ENCODE measurements at places on chromosomes 7 and 10.

DNA sequence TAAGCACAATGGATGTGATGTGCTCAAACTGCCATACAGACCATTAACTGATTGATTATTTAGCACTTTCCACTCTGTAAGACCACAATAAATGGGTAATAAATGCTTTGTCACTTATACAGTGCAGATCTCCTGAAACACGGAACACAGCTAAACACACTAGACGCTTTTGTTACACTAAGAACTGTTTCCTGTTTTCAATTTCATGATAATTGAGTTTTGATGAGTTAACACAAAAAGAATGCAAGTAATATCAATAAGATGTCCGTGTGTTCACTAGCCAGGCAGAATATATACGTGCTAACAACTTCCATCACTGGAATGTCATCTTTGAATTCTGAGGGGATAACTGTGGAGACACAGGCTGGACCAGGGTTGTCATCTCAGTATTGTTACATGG, 178.8 kb downstream of the SKAP2 start:
- H3K4me3 ChIP-seq, result no peak overlapping the region
- peaks cover 9% of the 10 kb centered on the region for H3K4me1 ChIP-seq
- no peak for DNase-seq
- no peak overlapping the region for H3K27ac ChIP-seq
- H3K27me3 ChIP-seq, result peaks cover 7% of the 10 kb centered on the region

GRCh38 chr10:119726676-119727261, 919 bp downstream of the INPP5F start:
- peaks cover 3% of the 10 kb centered on the region for H3K36me3 ChIP-seq
- no peak for DNase-seq

DNA sequence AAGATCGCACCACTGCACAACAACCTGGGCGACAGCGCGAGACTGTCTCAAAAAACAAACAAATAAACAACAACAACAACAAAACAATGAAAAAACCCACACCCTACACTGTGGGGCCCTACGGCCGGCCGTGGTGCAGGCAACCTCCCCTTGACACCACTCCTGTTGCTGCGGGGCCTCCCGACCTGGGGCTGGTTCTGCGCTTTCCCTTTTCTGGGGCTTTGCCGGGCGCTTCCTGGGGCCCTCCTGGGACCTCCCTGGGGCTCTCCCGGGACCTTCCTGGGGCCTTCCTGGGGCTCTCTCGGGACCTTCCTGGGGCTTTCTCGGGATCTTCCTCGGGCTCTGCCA, 46.6 kb downstream of the INSIG1 start:
- no peak overlapping the region for H3K4me3 ChIP-seq
- no peak for DNase-seq
- no peaks in the 10 kb centered on the region for H3K36me3 ChIP-seq
- H3K27ac ChIP-seq, result no peak overlapping the region

DNA sequence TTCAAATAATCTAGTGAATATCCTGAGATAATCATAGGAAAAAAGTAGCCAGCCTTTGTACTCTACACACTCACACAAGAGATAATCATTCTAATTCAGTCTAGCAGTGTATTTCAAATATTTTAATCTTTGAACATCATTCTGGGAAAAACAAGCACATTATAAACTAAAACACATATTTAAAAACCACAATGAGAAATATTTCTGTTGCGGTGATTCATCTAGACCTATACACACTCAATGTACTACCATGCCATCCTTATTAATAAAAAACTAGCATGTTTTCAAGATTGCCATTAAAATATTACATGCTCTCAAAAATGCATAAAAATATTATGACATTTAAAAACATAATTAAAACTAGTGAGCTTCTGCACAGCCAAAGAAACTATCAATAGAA, 11.8 kb downstream of the COG5 start:
- H3K27ac ChIP-seq, result no peak overlapping the region
- no peak overlapping the region for H3K4me3 ChIP-seq
- no peak for DNase-seq
- H3K36me3 ChIP-seq, result peaks cover 72% of the 10 kb centered on the region
- H3K4me1 ChIP-seq, result peaks cover 24% of the 10 kb centered on the region

DNA sequence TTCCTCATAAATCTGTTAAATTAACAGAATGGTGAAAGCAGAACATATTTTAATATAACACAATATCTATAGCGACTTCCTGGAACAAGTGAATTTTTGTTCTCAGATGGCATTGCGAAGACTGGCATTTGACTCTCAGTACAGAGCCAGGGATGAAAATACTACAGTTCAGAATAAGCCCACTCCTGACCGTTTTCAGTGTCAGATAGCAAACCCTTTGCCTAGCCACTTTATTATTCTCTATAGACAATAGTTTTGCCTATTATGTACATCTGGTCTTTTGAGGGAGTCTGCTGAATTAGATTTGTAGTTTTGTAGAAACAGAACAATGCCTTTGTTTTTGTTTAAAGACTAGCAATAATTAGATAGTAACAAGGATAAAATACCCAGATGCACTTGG, 2.3 kb downstream of the MINPP1 start:
- H3K27ac ChIP-seq, result no peak overlapping the region
- H3K36me3 ChIP-seq, result peaks cover 13% of the 10 kb centered on the region
- peaks cover 31% of the 10 kb centered on the region for H3K4me1 ChIP-seq
- peaks cover 3% of the 10 kb centered on the region for H3K27me3 ChIP-seq
- H3K4me3 ChIP-seq, result no peak overlapping the region
- DNase-seq, result no peak

DNA sequence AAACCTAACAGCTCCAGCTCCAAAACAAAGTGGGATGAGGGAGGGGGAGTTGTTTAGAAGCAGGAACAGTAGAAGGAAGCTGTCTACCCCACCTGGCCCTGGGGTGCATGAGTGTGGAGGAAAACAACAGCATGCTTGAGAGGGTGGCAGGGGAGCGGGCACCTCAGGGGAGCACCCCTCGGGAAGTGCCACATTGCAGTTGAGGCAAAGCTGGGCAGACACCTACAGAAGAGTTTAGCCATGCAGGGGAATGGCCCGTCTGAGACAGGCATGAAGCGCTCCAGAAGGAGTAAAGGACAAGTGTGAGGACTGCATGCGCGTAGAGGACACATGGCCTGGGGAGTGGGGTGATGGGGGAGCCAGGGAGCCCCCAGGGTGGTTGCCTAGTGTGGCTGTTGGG, 18.1 kb downstream of the CHAT start:
- H3K27me3 ChIP-seq, result peaks cover 12% of the 10 kb centered on the region
- no peak overlapping the region for H3K27ac ChIP-seq
- no peaks in the 10 kb centered on the region for H3K36me3 ChIP-seq
- H3K4me3 ChIP-seq, result no peak overlapping the region
- no peak for DNase-seq
- H3K4me1 ChIP-seq, result no peaks in the 10 kb centered on the region

- no peaks in the 10 kb centered on the region for H3K36me3 ChIP-seq
- no peaks in the 10 kb centered on the region for H3K4me1 ChIP-seq
- no peak overlapping the region for H3K4me3 ChIP-seq
- H3K27me3 ChIP-seq, result no peaks in the 10 kb centered on the region
These were observed 10.5 kb downstream of the LSM5 start for GRCh38 chr7:32479574-32480200.

DNA sequence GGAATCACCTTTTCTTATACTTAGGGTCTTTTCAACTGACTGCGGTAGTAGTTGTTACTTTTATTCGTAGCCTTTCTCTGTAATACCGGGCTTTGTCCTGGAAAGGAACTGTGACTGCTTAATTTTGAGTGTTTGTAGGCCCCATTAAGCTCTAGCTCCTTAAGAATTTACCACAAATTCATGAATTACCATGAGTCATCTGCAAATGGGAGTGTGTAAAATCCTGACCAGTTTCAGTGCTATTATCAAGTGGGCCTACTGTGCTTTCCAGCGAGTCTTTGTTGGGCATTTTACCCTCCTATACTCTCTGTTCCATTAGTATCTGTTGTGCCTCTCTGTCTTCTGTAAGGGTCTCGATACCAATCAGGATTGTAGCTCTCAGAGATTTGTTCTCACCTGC, 49.7 kb downstream of the ZMYND11 start:
- H3K27me3 ChIP-seq, result no peaks in the 10 kb centered on the region
- peaks cover 42% of the 10 kb centered on the region for H3K36me3 ChIP-seq
- H3K4me3 ChIP-seq, result no peak overlapping the region
- H3K4me1 ChIP-seq, result peaks cover 30% of the 10 kb centered on the region

- no peaks in the 10 kb centered on the region for H3K36me3 ChIP-seq
- no peak overlapping the region for H3K4me3 ChIP-seq
- no peaks in the 10 kb centered on the region for H3K4me1 ChIP-seq
- no peaks in the 10 kb centered on the region for H3K27me3 ChIP-seq
- no peak for DNase-seq
- no peak overlapping the region for H3K27ac ChIP-seq
These were observed 875.8 kb upstream of the KCND2 start for GRCh38 chr7:119397156-119397555.

DNA sequence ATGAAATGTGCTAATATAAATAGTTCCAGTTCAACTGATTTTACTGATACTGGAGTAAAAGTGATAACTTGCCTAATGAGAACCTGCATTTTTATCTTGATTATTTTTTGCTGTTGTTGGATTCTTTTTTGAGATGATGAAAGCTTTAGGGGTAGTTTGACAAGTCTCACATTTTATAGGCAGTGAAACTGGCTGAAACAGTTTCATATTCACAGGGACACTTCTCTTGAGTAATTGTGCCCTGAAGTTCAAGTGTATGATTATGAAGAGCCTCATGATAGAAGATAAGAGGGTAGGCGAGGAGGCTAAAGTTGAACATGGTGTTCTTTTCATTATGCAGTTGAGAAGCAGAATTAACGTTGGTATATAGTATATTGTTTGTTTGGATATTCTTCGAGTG, 5.1 kb downstream of the AUTS2 start:
- H3K36me3 ChIP-seq, result no peaks in the 10 kb centered on the region
- H3K4me3 ChIP-seq, result no peak overlapping the region
- peaks cover 9% of the 10 kb centered on the region for H3K4me1 ChIP-seq
- H3K27ac ChIP-seq, result no peak overlapping the region
- H3K27me3 ChIP-seq, result peaks cover 13% of the 10 kb centered on the region

- H3K4me1 ChIP-seq, result peaks cover 63% of the 10 kb centered on the region
- H3K4me3 ChIP-seq, result peak overlapping the region; percentile 51
- H3K27me3 ChIP-seq, result no peaks in the 10 kb centered on the region
These were observed 63.2 kb downstream of the MKI67 start for GRCh38 chr10:128062881-128063563.

DNA sequence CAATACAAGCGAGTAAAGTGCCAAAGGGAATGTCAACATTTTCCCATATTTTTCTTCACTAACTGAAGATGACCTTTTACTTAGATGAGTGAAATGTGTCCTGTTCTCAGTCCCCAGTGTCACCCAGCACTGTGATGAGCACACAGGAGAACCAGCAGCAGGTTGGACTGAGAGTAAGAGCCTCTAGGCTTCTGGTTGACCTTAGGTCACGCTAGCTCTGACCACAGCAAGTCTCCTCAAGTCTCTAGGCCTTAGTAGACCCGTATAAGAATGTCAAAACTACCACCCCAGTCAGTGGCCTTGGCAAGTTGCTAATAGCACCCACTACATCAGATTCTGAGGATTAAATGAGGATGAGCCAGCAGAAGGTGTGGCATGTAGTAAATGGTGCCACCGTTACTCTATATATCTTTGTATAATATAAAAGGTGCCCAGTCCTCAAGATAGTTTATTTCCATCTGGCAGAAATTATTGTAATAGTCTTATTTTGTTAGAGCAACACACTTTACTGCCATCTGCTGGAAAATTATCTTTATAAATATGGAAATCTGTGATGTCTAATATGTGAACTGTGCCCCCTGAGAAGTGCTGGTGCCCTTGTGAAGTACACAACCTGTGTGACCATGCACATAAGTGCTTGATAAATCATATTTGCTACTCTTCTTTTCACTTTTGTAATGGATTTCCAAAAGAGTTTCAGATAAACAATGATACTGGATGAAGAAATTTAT, 75.7 kb downstream of the SPAG6 start:
- H3K27ac ChIP-seq, result no peak overlapping the region
- no peaks in the 10 kb centered on the region for H3K36me3 ChIP-seq
- peaks cover 4% of the 10 kb centered on the region for H3K27me3 ChIP-seq
- no peak for DNase-seq
- H3K4me3 ChIP-seq, result no peak overlapping the region
- H3K4me1 ChIP-seq, result no peaks in the 10 kb centered on the region

- no peak overlapping the region for H3K27ac ChIP-seq
- H3K4me1 ChIP-seq, result peaks cover 12% of the 10 kb centered on the region
- H3K4me3 ChIP-seq, result no peak overlapping the region
- no peaks in the 10 kb centered on the region for H3K36me3 ChIP-seq
- DNase-seq, result no peak
These were observed 45.5 kb upstream of the SLC29A4 start for GRCh38 chr7:5237286-5237685.

DNA sequence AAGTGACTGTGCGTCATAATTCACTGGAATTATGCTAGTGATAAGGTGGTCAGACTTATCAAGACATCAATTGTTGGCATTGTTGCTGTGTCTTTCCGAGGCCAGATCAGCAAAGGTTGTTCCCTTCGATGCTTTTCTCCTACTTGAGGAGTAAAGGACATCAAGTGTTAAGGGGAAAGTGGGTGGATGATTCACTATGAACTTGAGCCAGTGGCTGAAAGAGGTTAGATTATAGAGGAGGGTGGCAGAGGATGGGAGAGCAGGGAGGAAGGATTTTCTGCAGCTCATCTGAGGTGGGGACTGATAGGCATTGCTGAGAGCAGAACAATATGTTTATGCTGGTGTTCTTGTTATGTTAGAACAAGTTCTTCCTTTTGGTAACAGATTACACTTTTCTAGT, 131.4 kb upstream of the AGR3 start:
- peaks cover 1% of the 10 kb centered on the region for H3K27me3 ChIP-seq
- no peak overlapping the region for H3K27ac ChIP-seq
- peaks cover 7% of the 10 kb centered on the region for H3K36me3 ChIP-seq

DNA sequence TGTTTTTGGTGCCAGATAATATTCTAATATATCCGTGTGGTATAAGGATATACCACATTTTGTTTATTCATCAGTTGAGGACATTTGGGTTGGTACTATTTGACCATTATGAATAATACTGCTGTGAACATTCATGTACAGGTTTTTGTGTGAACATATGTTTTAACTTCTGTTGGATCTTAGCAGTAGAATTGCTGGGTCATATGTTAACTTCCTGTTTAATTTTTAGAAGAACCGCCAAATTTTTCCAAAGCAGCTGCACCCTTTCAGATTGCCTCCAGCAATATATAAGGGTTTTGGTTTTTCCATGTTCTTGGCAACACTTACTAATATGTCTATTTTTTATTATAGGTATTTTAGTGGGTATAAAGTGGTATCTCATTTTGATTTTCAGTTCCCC, 22.8 kb downstream of the VPS26A start:
- H3K36me3 ChIP-seq, result peaks cover 18% of the 10 kb centered on the region
- peaks cover 19% of the 10 kb centered on the region for H3K4me1 ChIP-seq
- H3K27me3 ChIP-seq, result no peaks in the 10 kb centered on the region
- no peak overlapping the region for H3K4me3 ChIP-seq

- H3K36me3 ChIP-seq, result no peaks in the 10 kb centered on the region
- H3K4me3 ChIP-seq, result no peak overlapping the region
- H3K27me3 ChIP-seq, result peaks cover under 1% of the 10 kb centered on the region
These were observed 261.4 kb downstream of the ADARB2 start for GRCh38 chr10:1475771-1476454.

GRCh38 chr7:43585562-43585961, 2.7 kb downstream of the STK17A start:
- H3K36me3 ChIP-seq, result peaks cover 50% of the 10 kb centered on the region
- DNase-seq, result no peak
- peak overlapping the region; percentile 100 for H3K27ac ChIP-seq
- peak overlapping the region; percentile 100 for H3K4me3 ChIP-seq
- H3K27me3 ChIP-seq, result peaks cover 15% of the 10 kb centered on the region
